SJCRH30 (cell line): ENCODE measurements at places on chromosomes 5 and 9.

GRCh38 chr9:131432597-131433301 lies 38.9 kb downstream of the PRRC2B start:
- peaks cover 79% of the 10 kb centered on the region for H3K36me3 ChIP-seq
- peaks cover 10% of the 10 kb centered on the region; the same call in 1 of the 2 replicates for H3K4me1 ChIP-seq
- H3K27me3 ChIP-seq: no peaks in the 10 kb centered on the region

GRCh38 chr9:19018201-19018600 lies 14.8 kb downstream of the SAXO1 start:
- no peaks in the 10 kb centered on the region for H3K36me3 ChIP-seq
- H3K4me1 ChIP-seq: no peaks in the 10 kb centered on the region
- no peak for DNase-seq
- H3K27ac ChIP-seq: no peak overlapping the region

- peaks cover 8% of the 10 kb centered on the region; the same call in 1 of the 2 replicates for H3K4me1 ChIP-seq
- no peaks in the 10 kb centered on the region for H3K36me3 ChIP-seq
- no peaks in the 10 kb centered on the region for H3K27me3 ChIP-seq
These were observed 23.7 kb downstream of the KDM4C start for GRCh38 chr9:6781476-6781875.

DNA sequence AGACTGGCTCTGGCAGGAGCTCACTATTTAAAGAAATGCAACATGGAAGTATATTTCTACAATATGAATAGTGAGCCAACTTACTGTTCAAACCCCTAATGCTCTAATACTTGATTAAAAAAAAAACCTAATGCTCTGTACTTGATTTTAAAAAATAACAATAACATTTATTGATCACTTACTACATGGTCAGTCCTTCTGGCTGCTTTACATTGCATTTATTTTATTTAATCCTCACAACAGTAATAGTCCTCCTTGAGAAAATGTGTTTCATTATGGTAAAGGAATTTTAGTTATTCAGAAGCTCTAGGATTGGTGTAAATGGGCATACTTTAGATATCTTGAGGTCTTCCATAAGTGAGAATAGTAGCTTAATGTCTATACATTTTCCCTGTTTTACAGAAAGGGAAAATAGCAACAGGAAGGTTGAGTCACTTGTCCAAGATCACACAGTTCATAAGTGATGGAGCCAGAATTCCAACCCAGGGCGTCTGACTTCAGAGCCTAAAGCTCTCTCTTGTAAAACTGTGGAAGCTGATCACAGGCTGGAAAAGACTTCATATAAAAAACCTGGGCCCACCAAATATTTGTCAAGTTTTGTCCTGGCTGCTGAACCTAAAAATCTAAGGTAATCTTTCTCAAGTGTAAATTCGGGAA lies 1.0 kb downstream of the STARD4 start:
- H3K36me3 ChIP-seq: peaks cover 6% of the 10 kb centered on the region
- H3K4me3 ChIP-seq: peak overlapping the region; percentile 97
- peaks cover 9% of the 10 kb centered on the region for H3K4me1 ChIP-seq
- peak overlapping the region; percentile 61; the same call in 1 of the 2 replicates for H3K27ac ChIP-seq
- H3K27me3 ChIP-seq: no peaks in the 10 kb centered on the region

GRCh38 chr9:9216934-9217333 lies 1395.9 kb downstream of the PTPRD start:
- no peak for DNase-seq
- H3K4me1 ChIP-seq: peaks cover 21% of the 10 kb centered on the region
- no peaks in the 10 kb centered on the region for H3K36me3 ChIP-seq
- H3K4me3 ChIP-seq: no peak overlapping the region

- DNase-seq: no peak
- no peak overlapping the region for H3K4me3 ChIP-seq
- peaks cover 33% of the 10 kb centered on the region for H3K36me3 ChIP-seq
- H3K4me1 ChIP-seq: no peaks in the 10 kb centered on the region
These were observed 54.8 kb downstream of the NEK6 start for GRCh38 chr9:124312290-124313265.

DNA sequence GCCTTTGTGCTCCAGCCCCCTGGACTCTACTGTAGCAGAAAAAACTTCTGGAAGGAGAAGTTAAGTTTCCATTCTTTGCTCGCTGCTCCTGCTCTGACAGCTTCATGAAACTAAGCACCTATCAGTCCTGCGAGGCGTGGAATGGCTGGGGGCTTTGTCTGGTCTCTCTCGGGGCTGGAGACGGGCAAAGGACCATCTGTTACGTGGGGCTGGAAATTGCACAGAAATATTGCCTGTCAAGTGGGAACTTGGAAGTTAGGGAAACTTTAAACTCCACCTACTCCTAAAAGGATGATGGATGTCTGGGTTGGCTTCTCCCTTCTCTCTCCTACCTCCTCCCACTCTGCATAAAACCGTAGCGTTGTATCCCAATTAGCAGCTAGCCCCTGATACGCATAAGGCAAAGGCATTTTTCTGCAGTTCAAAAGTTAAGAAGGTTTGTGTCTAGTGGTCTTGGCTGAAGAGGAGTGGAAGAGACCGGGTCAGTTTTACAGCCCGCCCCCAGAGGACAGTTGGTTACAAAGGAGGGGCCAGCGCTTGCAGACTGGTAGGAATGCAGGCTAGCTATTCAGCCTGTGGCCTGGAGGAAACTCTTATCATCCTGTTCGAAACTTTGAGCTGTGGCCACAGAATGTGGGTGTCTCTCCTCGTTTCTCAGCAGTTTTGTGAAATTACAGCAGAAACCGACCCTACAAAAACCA lies 1.3 kb downstream of the FBXL7 start:
- peaks cover 5% of the 10 kb centered on the region; the same call in 1 of the 2 replicates for H3K4me1 ChIP-seq
- peak overlapping the region; percentile 98 for H3K4me3 ChIP-seq
- H3K27ac ChIP-seq: peak overlapping the region; percentile 85
- peak; percentile 76 for DNase-seq

- DNase-seq: no peak
- no peaks in the 10 kb centered on the region for H3K27me3 ChIP-seq
- peak overlapping the region; percentile 93 for H3K27ac ChIP-seq
- H3K36me3 ChIP-seq: no peaks in the 10 kb centered on the region
- peaks cover 83% of the 10 kb centered on the region for H3K4me1 ChIP-seq
These were observed 6.6 kb upstream of the ALDH1B1 start for GRCh38 chr9:38385896-38386295.

DNA sequence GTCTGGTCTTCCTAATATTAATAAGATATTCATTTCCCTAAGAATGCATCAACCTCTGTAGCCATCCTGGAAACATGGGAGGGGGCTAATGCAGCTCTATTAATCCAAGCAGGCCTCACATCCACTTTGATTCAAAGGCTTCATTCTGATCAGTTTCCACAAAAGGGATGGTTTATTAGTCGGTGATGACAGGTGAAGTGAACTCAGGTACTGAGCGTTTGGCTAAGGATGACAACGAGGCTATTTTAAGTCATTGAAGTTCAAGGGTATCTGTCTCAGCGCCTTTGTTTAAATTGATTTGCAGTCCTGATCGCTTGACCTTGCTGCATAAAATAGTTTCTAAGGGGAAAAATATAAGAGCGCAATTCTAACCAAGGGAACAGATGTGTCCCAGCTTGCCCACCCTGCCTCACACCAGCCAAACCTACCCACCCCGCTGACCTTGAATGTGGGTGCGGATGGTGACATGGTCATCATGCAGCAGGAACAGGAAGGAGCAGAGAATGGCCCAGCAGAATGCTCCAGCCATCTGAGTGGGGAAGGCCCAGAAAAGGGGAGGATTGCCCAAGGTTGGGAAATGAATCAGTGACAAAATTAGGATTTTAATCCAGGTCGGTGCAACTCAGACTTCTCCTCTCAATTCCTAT lies 70.5 kb upstream of the ZNF618 start:
- H3K36me3 ChIP-seq: no peaks in the 10 kb centered on the region
- no peak for DNase-seq
- no peak overlapping the region for H3K27ac ChIP-seq
- no peak overlapping the region for H3K4me3 ChIP-seq
- H3K27me3 ChIP-seq: no peaks in the 10 kb centered on the region

DNA sequence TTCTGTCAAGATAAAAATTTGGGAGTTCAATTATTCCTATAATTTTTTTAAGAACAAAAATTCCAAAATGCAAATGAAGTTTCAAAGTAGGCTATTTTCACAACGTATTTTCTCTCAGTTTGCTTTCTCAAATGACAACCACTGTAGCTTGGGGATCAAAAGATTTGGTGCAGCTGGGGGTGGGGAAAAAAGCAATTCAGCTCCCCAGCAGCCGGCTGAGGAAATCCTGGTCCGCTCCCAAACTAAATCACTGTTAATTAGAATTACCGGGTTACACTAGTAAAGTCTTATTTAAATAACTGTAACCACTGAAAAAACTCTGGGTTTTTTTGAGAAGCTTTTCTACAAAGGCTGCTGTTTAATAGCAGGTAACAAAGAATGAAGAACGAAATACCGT lies 5.7 kb downstream of the NR6A1 start:
- peaks cover 12% of the 10 kb centered on the region for H3K4me1 ChIP-seq
- no peaks in the 10 kb centered on the region for H3K27me3 ChIP-seq
- DNase-seq: no peak

- H3K36me3 ChIP-seq: no peaks in the 10 kb centered on the region
- no peak overlapping the region for H3K4me3 ChIP-seq
- peak; percentile 7 for DNase-seq
These were observed 268.8 kb upstream of the WWC1 start for GRCh38 chr5:168022446-168023169.

- H3K36me3 ChIP-seq: no peaks in the 10 kb centered on the region
- H3K27ac ChIP-seq: no peak overlapping the region
- no peak for DNase-seq
- no peaks in the 10 kb centered on the region for H3K27me3 ChIP-seq
- no peaks in the 10 kb centered on the region for H3K4me1 ChIP-seq
- no peak overlapping the region for H3K4me3 ChIP-seq
These were observed 411.8 kb downstream of the CDH10 start for GRCh38 chr5:24232929-24233498.

GRCh38 chr5:32803656-32804055 lies 92.5 kb downstream of the NPR3 start:
- no peaks in the 10 kb centered on the region for H3K36me3 ChIP-seq
- peaks cover 8% of the 10 kb centered on the region for H3K4me1 ChIP-seq
- no peak overlapping the region for H3K27ac ChIP-seq
- no peak overlapping the region for H3K4me3 ChIP-seq
- no peak for DNase-seq
- H3K27me3 ChIP-seq: no peaks in the 10 kb centered on the region

DNA sequence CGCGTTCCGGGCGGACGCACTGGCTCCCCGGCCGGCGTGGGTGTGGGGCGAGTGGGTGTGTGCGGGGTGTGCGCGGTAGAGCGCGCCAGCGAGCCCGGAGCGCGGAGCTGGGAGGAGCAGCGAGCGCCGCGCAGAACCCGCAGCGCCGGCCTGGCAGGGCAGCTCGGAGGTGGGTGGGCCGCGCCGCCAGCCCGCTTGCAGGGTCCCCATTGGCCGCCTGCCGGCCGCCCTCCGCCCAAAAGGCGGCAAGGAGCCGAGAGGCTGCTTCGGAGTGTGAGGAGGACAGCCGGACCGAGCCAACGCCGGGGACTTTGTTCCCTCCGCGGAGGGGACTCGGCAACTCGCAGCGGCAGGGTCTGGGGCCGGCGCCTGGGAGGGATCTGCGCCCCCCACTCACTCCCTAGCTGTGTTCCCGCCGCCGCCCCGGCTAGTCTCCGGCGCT lies at the start of gene DAPK1:
Gene DAPK1, plus strand, starts transcription at position 264 of the 442 bp plus-strand sequence. CDS start 1,211 bp downstream, outside the sequence.
- peaks cover 32% of the 10 kb centered on the region for H3K4me1 ChIP-seq
- DNase-seq: peak; percentile 90
- peak within 1 kb of the TSS; percentile 94 for H3K27ac ChIP-seq
- peak within 1 kb of the TSS; percentile 88 for H3K4me3 ChIP-seq

- no peaks in the 10 kb centered on the region for H3K36me3 ChIP-seq
- H3K27ac ChIP-seq: no peak overlapping the region
- no peaks in the 10 kb centered on the region for H3K27me3 ChIP-seq
- no peak for DNase-seq
- H3K4me3 ChIP-seq: no peak overlapping the region
These were observed 24.5 kb downstream of the GADD45G start for GRCh38 chr9:89629081-89629976.

GRCh38 chr9:33851301-33851700 lies 34.3 kb downstream of the UBE2R2 start:
- no peak overlapping the region for H3K27ac ChIP-seq
- H3K36me3 ChIP-seq: no peaks in the 10 kb centered on the region
- H3K27me3 ChIP-seq: no peaks in the 10 kb centered on the region
- H3K4me1 ChIP-seq: no peaks in the 10 kb centered on the region
- DNase-seq: no peak

GRCh38 chr5:142735323-142736246 lies 34.6 kb upstream of the ARHGAP26 start:
- no peak overlapping the region for H3K27ac ChIP-seq
- H3K36me3 ChIP-seq: no peaks in the 10 kb centered on the region
- no peak for DNase-seq

DNA sequence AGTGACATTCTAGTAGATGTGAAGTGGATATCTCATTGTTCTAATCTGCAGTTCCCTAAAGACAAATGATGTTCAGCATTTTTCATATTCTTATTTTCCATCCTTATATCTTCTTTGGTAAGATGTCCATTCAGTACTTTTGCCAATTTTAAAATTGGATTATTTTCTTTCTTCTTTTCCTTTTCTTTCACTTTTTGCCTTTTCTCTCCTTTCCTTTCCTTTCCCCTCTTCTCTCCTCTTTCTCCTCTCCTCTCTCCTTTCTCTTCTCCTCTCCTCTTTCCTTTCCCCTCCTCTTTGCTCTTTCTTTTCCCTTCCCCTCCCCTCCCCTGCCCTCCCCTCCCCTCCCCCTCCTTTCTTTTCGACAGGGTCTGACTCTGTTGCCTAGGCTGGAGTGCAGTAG lies 10.1 kb downstream of the ZFYVE16 start:
- H3K36me3 ChIP-seq: peaks cover 22% of the 10 kb centered on the region
- no peak overlapping the region for H3K4me3 ChIP-seq
- no peaks in the 10 kb centered on the region for H3K4me1 ChIP-seq
- no peak for DNase-seq

DNA sequence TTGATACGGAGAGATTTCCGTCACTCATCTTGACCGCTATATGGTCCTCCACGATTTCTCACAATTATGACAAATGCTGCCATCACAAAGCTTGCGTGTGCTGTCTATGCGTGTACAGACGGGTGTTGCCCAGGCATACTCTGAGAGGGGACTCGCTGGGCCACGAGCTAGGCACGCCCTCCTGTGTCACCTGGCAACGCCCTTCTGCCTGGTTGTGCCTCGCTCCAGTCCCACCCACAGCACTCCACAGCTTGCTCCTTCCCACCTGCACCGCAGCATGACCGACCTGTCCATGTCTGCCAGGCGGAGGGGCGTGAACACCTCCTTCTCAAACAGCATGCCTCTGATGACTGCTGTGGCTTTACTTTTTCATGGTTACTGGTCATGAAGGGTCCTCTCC lies 55.6 kb downstream of the CAMSAP1 start:
- H3K4me3 ChIP-seq: no peak overlapping the region
- no peak overlapping the region for H3K27ac ChIP-seq
- no peak for DNase-seq
- no peaks in the 10 kb centered on the region for H3K4me1 ChIP-seq
- no peaks in the 10 kb centered on the region for H3K27me3 ChIP-seq
- H3K36me3 ChIP-seq: peaks cover 10% of the 10 kb centered on the region
